ENCODE measurements at places on chromosomes 1 and 21.

DNA sequence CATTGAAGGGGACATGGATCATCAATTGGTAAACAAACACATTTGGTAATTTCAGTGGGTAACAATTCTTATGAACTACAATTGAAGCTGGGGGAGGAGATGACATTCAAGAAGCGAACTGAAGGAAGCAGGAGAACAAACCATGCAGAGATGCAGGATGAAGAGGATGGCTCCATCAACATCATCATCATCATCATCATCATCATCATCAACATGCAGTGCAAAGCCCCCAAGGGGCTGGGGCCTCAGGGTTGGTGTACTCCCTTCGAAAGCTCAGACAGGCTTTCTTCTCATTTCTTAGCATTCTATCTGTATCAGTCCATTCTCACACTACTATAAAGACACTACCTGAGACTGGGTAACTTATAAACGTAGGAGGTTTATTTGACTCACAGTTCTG, 105.8 kb downstream of the DUSP10 start:
- no peak for DNase-seq

GRCh38 chr1:188941986-188942385, 1535.7 kb downstream of the BRINP3 start:
- no peak for DNase-seq

- no peak for DNase-seq
These were observed 1.2 kb upstream of the MKNK1 start for GRCh38 chr1:46605232-46605631.

GRCh38 chr21:45590246-45590725, 48.0 kb upstream of the SLC19A1 start:
- no peak for DNase-seq

DNA sequence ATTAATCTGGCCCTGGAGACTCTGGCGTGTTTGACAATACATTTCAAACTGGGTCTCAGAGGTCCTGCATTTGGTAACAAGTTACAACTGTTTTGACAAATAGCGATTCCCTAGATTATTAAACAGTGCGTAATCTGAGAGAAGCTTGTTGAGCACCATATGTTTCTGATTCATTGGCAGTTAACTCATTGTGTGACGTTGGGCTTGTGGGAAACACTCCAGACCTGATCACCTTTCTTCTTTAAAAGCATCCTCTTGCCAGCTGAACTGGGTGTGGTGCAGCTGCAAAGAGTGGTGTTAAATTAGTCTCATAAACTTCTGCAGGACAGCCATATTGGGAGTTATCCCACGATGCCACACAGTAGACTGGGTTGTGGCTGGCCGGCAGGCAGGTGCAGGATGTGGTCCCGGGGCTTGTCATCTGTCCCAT, 82.7 kb downstream of the CDC7 start:
- DNase-seq, result no peak

DNA sequence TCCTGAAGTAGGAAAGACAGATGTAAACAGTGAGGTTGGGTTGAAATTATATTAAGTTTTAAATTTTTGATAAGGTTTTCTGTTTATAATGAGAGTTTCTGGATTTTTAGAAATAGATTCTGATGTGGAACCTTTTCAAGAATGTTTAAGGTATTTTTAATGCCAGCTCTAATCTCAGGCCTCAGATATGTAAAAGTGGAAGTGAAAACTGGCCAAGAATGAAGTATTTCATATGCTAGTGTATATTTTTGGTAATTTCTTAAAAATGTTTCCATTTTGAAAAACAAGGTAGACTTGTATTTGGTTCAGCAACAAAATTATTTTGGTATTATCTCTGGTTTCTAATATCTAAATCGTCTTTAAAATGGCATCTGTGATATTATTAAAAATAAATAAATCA, 14.4 kb downstream of the IFNAR1 start:
- no peak for DNase-seq

DNA sequence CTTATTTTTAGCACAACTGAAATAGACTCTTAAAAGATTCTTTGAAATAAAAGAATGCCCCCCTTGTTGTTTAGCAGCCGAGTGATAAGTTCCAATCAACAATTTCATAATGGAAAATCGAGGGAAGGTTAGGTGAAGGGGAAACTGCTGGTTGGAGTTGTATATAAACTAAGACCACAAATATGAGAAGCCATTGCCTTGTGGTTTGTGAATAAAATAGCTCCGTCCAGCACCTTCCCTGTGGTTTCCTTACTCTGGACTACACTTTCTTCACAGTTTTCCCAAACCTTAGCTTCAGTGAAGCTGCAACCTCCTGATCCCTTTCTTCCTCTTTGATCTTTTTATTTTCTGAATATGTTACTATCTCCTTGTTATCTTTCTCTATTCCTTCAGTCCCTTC, 6.7 kb upstream of the RAB3GAP2 start:
- DNase-seq, result no peak

DNA sequence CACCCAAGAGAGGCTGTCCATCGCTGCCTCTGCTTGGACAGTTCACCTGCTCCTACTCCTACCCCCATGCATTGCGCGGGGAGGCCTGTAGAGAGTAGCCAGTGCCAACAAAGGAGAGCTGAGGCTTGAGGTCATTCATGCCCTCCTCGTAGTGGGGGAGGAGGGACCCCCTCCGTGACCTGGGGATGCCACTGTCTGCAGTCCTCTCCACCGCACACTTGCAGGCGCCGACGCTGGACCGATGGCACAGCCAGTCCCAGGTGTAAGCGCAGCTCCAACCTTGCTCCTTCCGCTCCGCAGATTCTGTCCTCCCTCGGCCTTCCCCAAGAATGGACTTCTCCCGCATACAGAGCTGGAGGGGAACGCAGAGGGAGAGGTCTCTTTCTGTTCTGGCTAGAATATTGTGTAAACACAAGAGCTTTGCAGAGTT, 672 bp upstream of the PHLDA3 start:
- DNase-seq, result no peak

- no peak for DNase-seq
These were observed 480.4 kb upstream of the USP24 start for GRCh38 chr1:55695552-55695951.

GRCh38 chr1:213094446-213094845, 43.4 kb downstream of the RPS6KC1 start:
- DNase-seq, result no peak

- DNase-seq, result no peak
These were observed 1.8 kb downstream of the NHLH2 start for GRCh38 chr1:115839029-115839678.

DNA sequence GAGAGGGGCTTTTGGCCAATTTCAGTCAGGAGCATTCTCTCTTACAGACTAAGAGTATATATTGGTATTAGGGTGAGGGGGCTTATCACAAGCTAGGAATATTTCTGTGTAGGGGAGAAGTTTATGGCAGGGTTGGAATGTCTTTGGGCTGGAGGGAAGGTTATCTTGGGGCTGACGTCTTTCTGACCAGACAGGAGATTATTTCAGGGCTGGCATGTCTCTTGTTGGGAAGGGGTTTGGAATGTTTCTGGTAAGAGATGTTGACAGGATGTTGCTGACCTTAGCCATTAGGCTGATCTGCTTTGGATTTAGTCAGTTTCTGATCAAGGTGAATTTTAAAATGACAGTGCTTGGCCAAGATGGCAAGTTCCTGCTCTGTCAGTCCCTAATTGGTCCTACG, 17.8 kb upstream of the HSD3B1 start:
- no peak for DNase-seq

GRCh38 chr1:84605157-84605556, 30.9 kb upstream of the CTBS start:
- no peak for DNase-seq

DNA sequence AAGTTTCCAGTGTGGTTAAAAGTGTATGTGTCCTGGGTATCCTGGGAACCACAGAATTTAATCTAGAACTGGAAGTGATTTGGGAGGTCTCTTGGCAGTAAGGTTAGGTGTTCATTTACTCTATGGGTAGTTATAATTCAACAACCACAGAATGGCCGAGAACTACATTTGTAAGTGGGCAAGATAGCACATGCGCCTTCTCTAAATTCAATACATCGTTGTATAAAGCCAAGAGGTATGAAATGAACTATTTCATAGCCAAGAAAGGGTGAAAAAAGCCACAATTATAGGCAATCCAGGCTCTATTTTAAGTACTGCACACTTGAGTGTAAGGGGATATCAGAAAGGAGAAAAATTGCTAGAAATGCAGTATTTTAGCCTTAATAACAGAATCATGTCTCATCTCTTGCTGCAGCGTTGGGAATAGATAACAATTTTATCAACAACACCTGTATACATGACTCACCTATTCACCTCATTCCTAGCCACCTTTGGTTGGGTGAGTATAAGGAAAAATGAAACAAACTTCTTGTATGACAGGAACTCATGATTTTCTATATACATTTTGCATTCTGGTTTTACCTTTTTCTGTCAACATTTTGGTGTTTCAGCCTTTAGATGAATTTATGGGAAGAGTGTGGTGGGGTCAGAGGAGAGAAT, 4.5 kb downstream of the SDCCAG8 start:
- DNase-seq, result no peak

- DNase-seq, result no peak
These were observed 119.1 kb upstream of the ADAR start for GRCh38 chr1:154726896-154727753.

- no peak for DNase-seq
These were observed 12.9 kb downstream of the PARS2 start for GRCh38 chr1:54751426-54751825.

DNA sequence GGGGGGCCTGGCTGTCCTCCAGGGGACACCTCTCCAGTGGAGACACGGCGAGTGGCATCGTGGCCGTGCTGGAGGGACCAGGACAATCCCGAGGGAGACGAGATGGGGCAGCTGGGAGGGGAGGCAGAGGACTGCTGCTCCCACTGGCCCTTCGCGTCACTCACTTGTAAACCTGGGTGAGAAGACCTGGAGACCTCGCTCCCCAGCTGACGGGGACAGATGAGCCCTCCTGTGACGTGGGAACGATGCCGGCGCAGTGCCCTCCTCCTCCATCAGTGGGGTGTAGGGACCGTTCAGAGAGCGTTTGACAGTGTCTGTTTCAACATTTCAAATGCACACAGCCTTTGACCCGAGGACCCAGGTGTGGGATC, 4.6 kb downstream of the SPATC1L start:
- no peak for DNase-seq

- DNase-seq, result no peak
These were observed 5.8 kb upstream of the SSR2 start for GRCh38 chr1:156026588-156026987.

- DNase-seq, result peak; percentile 29
These were observed 78.4 kb upstream of the LRRN2 start for GRCh38 chr1:204763773-204764427.

GRCh38 chr1:89911191-89911991, 83.5 kb upstream of the ZNF326 start:
- DNase-seq, result no peak

DNA sequence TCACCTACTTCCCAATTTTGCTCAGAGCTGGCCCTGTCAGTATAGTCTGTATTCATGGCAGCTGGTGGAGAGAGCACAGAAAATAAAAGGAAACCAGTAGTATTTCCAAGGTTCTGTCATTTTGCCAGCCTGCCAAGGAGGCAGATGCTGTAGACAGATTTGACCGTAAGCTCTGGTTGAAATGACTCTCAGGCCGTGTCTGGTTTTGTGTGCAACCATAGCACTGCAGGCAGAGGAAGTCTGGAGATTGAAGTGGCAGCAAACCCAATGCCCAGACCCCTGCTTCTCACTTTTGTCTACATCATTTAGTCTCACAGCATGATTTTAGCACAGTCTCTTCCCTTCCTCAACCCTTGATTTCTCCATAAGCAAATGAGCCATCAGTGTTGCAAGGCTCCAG, 291.7 kb downstream of the PAPPA2 start:
- no peak for DNase-seq

- DNase-seq, result peak; percentile 39
These were observed 53.6 kb upstream of the RUNX1 start for GRCh38 chr21:35102488-35103371.

DNA sequence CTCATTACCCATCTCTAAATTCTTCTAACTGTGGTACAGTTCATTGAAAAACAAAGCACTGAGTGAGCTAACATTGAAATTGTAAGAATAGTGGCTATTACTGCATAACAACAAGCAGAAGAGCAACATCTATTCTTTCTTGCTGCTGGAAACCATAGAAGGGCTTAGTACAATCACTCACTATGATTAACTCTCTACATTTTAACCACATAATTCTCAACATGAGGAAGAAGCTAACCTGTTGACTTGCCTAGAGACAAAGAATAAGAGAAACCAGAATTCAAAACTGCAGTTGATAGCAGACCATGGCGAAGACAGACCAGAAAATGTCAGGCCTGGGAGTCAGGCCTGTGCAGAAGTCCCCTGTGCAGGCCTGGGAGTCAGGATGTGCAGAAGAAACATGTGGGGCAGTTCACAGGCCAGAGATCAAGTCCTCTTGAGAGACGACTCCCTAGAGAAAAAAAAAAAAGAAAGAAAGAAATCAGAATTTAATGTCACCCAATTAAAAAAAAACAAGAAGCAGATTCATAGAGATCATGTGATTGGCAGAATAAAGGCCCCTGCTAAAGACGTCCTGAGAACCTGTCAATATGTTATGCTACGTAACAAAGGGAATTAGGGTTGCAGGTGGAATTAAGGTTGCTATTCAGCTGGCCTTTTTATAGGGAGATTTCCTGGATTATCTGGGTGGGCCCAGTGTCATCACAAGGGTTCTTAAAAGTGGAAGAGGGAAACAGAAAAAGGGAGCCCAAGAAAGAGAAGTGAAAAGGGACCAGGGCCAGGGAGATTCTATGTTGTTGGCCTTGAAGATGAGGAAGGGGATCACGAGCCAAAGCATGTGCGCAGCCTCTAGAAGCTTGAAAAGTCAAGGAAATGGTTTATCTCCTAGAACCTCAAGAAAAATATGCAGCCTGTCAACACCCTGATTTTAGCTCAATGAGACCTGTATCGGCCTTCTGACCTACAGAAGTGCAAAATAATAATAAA, 94.9 kb downstream of the MRPL39 start:
- no peak for DNase-seq

DNA sequence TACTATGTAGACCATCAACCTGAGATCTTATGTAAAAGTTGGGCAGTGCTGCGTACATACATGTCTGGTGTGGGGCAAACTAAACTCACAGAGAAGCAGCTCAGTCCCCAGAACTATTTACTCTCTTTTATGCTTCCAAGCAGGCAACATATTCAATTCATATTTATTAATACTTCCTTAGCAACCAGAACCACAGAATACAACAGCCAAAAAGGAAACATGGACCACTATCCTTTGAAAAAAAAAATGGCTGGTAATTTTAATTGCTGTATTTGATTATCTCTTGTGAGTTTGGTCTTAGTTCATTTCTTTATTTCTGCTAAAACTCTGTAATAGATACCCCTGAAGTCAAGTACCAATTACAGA, 1.5 kb upstream of the PPP1R15B start:
- DNase-seq, result no peak

Measured in hypothalamus (tissue), 51 donors.